ENCODE measurements at places on chromosomes 11 and 22.

DNA sequence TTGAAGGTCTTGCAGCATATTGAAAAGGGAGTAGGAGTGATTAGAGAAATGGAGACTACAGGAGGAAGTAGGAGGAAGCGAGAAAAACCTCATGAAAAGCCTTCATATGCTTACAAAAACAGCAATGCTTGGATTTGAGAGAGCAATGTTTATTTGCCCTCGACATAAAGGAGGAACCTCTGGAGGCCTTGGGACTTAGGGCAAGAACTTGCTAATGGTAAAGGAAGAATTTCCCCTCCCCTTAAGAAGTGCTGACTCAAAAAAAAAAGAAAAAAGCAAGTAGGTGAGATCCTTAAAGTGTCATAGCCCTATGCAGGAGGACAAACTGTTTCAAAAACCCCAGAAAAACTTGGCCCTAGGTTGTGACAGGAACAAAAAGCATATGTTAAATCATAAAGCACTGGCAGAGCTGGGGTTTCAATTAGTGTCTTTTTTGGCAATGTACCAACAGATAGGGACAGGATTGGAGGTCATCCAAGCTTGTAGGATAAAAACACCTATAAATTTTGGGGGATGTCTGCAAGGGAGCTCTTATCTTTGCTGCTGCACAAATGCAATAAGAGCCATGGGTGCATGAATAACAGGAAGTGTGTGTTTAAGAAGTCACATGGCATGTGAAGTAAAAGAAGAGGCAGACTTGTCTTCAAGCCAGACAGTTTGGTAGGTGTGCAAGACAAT lies 4.9 kb downstream of the GLYAT start:
- peak; percentile 78 for DNase-seq

- no peak for DNase-seq
Measured at GRCh38 chr22:45631841-45632238, 39.8 kb upstream of the ATXN10 start.

DNA sequence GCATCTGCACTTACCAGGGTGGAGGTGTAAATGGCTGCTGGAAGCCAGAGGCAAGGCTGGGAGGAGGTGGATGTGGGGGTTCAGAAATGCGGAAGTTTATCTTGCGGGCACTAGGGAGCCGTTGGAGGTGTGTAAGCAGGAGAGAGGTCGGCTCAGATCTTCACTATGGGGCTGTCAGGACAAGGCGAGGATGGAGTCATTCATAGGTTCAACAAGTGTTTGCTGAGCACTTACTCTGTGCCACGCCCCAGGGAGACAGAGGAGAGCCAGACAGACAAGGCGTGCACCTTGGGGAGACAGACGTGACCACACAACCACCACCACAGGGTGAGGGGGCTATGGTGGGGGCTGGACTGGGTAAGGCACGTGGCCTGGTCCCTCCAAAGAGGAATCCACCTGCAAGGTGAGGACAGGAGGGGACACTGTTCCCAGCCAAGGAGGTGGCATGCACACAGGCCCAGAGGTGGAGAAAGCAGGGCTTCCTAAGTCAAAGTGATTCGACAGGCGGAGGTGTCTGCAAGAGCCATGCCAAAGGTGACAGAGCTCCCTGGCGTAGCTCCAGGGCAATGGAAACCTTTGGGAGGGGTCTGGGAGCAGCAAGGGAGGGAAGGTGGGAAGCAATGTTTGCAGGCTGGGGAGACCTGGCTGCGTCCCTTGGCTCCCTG lies 30.8 kb upstream of the TCF20 start:
- DNase-seq, result peak; percentile 18

- DNase-seq, result no peak
Measured at GRCh38 chr11:114442536-114442935, 3.3 kb downstream of the REXO2 start.

DNA sequence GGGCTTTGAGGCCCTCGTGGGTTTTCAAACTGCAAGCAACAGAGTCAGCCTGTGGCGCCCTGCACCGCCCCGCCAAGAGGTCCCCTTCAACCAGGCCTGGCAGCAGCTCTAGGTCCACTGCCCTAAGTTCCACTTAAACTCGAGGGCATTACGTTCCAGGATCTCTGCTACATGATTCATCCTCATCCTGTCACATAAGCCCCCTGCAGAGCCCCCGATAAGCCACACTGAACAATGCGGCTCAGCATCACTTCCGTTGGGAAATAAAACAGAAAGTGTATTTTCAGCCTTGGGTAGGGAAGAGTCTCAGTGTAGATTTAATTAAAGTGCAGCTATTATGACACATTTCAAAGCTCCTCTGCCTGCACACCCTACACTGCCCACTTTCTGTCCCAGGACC lies 24.6 kb downstream of the SULT4A1 start:
- no peak for DNase-seq

DNA sequence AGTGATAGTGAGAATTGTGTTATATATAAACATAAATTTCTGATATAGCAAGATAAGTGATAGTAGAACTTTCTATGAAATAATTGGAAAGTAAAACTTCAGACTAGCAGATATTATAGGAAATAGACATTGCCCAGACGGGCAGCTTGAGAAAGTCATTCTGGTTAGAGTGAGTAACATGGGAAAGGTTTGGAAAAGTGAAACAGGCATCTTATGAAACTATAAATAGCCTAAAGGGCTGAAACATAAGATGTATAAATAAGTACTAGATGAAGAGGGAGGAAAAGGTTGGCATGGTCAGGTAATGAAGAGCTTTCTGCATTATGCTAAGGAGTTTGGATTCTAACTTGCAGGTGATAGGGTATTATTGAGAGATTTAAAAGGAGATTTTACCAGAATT lies 101.3 kb downstream of the DYNC2H1 start:
- no peak for DNase-seq

DNA sequence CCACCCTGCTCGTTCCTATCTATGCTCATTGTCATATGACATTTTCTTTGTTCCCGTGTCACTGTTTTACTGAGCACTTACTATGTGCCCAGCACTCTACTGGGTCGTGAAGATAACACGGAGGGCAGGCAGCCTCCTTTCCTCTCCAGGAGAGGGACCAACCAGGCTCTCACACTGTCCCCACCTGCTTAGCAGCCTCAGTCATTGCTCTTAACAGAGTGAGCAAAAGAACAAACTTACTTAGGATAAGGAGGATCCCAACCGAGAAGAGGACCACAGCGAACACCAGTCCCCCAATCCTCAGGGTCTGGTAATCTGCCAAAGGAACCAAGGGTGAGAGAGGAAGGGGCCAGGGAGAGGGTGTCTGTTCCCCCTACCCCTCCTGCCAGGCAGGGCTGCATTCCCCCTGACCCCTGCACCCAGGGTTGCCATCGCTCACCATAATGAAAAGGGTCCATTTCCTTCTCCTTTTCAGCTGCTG lies 17.0 kb upstream of the FXYD2 start:
- DNase-seq, result no peak

GRCh38 chr11:126282361-126282735 lies 545 bp upstream of the TIRAP start:
- peak; percentile 58 for DNase-seq

DNA sequence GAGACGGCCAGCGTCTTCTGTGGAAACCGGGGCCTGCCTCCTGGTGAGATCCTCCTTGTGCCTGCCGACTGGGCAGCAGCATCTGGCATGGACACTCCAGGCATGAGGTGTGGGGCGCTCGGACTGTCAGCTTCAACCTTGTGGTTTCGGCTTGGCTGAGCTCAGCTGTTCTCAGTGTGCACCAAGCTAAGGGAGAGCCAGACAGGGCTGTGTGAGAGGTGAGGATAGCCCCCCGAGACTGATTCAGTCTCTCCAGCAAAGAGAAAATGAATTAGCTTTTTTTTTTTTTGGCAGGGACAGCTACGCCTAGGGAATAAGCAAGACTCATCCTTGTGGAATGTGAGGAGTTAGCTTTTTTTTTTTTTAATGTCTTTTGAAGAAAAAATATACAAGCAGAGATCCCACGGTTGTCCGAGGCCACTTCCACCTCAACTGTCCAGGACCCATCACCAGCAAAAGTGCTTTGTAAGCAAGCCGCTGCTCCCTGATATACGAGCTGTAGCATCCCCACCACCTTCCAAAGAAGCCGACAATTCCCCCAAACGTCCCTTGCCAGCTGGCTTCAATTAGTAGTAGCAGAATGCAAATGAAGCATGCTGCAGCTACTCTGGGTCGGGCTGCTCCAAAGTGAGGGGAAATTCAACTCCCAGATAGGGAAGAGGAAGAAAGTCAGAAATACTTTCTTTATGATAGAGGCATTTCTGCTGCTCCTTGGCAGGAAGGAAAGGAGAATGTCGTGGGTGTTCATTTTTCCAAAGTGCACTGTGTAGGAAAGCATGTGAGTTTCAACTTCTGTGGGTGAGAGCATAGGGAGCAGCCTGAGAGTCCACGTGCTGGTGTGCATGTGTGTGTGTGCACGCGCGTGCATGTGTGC lies 9.7 kb upstream of the THY1 start:
- no peak for DNase-seq

- DNase-seq, result no peak
Measured at GRCh38 chr11:81484196-81484595, 1249.5 kb downstream of the FAM181B start.

DNA sequence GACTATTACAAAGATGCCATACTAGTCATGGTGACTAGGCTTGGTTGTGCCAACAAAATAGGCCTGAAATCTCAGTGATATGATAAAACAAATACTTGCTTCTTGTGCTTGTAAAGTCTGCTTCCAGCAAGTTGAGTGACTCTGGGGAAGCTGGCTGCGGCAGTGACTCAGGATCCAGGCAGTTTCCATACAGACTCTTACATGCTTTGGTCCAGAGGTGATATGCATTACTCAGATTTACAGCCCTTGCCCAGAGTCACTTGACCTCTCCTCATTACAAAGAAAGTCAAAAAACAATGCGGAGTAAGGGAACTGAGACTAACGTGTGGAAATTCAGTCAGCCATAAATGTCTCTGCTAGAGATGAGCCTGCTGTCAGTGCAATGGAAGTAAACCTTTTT lies 387.5 kb downstream of the KCNA4 start:
- DNase-seq, result no peak

DNA sequence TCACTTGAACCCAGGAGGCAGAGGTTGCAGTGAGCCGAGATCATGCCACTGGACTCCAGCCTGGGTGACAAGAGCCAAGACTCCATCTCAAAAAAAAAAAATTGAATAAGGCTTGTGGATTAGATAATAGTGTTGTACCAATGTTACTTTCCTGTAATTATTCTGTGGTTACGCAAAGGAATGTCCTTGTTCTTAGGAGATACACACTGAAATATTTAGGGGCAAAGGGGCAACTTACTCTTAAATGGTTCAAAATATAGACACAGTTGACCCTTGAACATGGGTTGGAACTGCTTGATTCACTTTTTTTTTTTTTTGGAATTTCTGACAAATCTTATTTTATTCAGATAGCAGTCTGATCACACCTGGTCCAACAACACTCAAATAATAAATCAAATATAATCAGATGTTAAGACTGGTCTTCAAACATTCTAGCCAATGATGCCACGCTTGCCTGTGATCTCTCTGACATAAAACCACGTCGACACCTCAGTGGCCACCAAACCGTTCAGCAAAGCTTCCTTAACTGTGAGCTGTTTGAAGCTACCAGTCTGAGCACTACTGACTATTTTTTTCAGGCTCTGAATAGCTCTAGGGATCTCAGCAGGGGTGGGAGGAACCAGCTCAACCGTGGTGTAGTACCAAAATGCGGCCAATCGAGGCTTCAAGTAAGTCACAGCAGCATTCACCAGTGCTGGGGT lies 710 bp downstream of the ATP5MGL start:
- no peak for DNase-seq

DNA sequence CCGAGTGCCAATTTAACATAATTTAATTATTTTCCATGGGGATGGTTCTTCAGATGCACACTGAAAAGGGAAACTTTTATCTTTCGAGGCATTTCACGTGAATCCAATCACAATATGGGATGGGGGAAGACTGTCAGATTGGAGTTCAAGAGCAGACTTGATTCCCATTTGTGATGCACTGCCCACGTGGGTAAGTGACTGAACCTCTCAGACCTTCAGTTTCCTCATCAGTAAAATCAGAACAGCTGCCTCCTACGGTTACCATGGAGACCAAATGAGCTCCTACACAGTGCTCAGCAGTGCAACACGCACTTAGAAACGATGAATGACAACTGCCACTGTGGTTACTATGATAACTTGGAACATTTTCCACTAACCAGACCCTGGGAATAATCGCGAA lies 21.7 kb downstream of the KIAA0930 start:
- DNase-seq, result peak; percentile 91

GRCh38 chr11:47154616-47155570 lies 21.8 kb downstream of the ARFGAP2 start:
- DNase-seq, result no peak

DNA sequence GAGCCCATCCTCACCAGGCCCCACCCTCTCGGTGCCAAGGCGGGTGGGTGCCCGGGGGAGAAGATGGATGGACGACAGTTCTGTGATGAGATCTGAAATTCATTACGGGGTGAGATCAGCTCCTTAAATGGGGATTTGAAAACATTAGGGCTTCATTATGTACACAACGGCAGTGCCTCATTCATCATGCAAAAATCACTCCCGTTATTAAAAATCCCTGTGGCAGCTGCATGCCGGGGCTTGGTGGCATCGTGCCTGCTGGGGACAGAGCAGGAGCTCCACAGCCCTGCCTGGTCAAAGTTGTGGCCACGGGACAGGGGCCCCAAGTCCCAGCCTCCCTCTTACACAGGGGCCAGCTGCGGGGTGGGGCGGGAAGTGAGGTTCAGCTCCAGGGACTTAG lies 20.2 kb downstream of the OTUB1 start:
- DNase-seq, result no peak

GRCh38 chr11:128484172-128484571 lies 103.2 kb downstream of the ETS1 start:
- no peak for DNase-seq

GRCh38 chr22:22681221-22681739 lies 36.9 kb downstream of the GGTLC2 start:
- DNase-seq, result no peak

DNA sequence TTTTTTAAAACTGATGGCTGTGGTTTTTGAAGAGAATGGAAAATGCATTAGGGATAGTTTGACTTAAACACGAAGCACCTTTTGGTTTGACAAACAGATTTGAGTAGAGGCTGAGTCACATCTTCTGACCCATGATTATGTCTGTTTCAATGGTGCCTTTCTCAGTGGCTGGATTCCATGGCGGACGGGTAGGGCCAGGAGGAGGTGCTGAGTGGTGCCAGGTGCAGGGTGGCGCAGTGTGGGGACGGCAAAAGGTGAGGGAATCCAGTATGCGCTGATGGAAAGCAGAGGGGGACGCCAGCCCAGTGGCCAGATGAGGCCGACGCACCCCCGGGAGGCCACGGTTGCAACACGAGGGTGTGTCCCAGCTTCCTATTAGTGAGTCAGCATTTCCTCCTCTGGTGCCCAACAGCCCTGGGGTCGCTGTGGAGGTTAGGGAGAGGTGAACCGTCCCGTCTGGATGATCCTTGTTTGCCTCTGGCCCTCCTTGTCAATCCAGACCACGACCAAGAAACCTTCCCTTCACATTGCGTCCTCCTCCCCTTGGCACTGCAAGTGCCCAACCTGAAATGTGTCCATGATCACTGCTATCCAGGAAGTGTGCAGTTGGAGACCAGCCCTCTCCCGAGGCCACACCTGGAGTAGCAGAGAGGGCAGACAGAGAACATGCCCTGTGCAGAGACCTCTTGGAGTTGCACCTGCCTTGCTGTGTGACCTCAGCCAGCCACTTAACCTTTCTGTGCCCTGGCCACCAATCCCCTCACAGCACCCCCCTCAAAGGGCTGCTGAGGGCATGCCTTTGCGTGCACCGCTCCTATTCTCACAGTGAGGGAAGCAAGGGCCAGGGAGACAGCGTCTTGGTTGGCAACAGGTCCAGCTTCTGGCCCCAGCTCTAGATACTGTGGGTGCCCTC lies 32.5 kb upstream of the ATXN10 start:
- DNase-seq, result peak; percentile 68

- no peak for DNase-seq
Measured at GRCh38 chr11:43579171-43579918, 101.2 kb upstream of the HSD17B12 start.
